DMS 273 treated with DMSO at 0.1 percent for 48 hours (cell line): ENCODE measurements at places on chromosomes 12 and 14.

GRCh38 chr12:100263131-100263530 is 3.7 kb downstream of the DEPDC4 start:
- no peak for DNase-seq

DNA sequence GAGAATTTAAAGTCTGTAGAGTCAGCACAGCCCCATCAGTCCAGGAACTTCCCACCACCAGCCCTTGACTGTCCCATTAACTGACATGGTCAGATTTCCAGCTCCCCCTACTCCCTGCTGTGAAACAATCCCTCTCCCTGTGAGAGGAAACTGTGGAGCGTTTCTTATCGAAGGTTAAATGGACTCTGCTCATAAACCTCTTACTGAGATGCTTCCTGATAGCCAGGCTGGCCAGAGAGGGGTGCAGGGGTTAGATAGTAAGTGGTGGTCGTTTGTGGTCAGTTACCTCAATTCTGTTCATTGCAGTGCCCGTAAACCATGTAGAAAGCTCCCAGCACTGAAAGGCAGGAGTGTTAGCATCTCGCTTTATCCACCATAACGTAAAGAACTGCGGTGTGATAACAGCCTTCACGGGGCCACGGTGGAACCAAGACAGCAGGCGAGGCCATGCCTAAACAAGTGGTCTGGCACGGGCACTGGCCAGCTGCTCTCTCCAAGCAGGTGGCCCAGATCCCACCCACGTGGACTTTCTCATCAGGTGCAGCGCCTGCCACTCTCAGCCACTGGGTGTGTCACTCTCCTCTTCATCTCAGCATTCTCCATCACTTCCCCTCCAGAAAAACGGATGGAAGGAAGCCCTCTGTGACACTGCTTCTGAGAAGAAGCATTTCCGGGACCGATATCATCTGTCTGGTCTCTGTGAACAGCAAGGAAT is 102.2 kb downstream of the FBXL14 start:
- DNase-seq: no peak

- no peak for DNase-seq
Measured at GRCh38 chr14:51784466-51784865, 75.9 kb upstream of the GNG2 start.

DNA sequence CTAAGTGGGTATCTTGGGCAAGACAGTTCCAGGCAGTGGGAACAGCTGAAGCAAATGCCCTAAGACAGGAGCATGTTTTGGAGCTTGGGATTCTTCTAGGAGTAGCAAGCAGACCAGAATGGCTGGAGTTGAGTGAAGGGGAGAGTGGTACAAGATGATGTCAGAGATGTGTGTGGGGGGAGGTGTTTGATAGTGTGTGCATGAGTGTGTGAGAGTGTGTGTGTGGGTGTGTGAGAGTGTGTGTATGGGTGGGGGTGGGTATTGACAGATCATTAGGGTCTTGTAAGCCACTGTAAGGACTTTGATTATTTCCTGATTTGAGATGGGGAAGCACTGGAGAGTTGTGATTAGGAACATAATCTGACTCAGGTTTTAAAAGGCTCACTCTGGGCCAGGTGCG is 78.4 kb downstream of the TTC8 start:
- no peak for DNase-seq

DNA sequence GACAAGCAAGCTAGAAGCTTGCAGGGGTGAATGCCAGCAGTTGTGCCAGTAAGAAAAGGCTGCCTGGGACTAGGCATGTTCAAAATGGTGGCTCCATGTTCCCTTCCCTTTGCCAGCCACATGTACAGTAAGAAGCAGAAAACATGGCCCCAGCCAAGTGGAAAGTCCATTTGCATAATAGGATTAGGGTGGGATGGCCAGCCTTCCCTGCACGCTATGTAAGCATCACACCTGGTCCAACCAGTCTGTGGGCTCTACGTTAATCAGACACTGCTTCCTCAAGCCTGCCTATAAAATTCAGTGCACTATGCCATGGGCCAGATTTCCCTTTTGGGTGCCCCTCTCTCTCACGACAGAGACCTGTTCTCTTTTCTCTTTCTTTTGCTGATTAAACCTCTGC is 288.4 kb downstream of the GXYLT1 start:
- no peak for DNase-seq

- DNase-seq: no peak
Measured at GRCh38 chr14:67806246-67806645, 10.1 kb downstream of the ZFYVE26 start.

DNA sequence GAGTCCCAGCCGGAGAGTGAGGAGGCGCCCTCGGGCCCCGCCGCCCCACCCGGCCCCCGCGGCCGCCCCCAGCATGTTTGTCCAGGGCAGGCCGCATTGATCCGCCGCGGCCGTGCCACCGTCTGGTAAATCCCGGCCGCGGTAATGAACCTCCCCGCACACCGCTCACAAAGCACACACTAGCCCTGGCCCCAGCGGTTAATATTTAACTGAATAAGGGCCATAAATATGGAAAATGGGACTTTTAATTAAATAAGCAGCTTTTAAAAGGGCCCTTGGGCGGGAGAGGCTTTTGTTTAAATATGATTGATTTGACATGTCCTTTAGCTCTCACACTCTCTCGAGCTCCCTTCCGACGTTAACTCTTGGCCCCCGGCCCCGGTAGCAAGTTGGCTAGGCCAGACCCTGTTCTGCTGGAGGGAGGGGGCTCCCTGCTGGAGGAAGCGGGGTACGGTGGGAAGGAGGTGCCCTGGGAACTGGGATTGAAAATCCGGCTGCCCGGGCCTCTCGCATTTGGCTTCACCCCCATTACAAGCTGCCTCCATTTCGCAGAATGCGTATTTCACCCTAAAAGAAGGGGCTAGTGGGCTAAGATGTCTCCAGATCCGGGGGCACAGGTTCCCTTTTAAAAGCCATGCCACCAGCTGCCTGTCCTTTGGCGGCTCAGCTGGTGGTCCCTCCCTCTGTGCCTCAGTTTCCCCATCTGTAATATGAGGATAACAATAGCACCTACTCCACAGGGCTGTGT is 199.8 kb downstream of the RBM19 start:
- DNase-seq: no peak

- DNase-seq: no peak
Measured at GRCh38 chr14:84882830-84883229, 647.1 kb upstream of the FLRT2 start.

- DNase-seq: no peak
Measured at GRCh38 chr14:95386536-95387095, 66.9 kb upstream of the CLMN start.
